PC-9 (cell line): ENCODE measurements at places on chromosomes 5 and 9. TPM values are rescaled to one million over a fixed set of nuclear protein-coding genes. Genes with fewer than 3 reads are reported as not detected.

The PIP5KL1 gene
- total RNA-seq: 21.9 and 22.5 TPM in 2 replicates

DNA sequence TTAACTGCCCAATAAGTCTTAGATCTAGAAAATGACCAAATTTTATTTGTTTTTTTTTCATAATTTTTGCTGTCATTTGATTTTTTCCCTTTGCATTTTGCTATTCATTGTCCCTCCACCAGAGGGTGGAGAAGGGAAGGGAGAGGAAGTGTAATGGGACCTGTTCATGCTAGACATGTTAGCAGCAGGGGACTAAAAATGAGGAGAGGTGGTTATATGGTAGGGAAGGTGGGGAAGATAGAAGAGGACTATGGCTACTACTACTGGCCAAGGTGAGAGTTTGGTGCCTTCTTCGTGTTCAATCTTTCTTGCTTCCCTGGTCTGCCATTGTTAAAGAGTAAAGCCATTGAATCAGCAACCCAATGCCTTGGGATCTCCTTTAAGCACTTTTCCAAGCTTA is 6.4 kb downstream of the GRIA1 start:
- DNase-seq: peak; percentile 8

- DNase-seq: no peak
Measured at GRCh38 chr5:33816791-33817190, 75.0 kb downstream of the ADAMTS12 start.

DNA sequence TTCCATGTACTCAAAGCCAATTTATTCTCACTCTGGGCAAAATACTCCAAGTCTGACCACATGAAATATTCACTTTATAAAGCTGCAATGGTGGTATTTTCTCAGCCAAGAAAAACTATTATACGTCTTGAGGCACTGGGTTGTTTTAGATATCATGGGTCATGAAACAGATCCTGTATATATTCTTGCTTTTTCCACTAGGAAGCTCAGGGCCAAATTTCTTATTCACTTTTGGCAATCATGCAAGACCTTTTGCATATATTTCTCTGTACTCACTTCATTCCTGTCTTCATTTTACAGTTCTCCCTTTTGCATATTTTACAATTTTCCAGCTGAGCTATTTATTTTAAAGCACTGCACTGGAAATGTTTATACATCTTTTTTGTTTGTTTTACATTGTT is 49.8 kb downstream of the GABBR2 start:
- DNase-seq: no peak

GRCh38 chr5:68214482-68215207 is 911 bp upstream of the PIK3R1 start:
- DNase-seq: no peak

The TXNDC8 gene
- total RNA-seq: not detected in 2 replicates

The CDH6 gene
- total RNA-seq: not detected in 2 replicates

The PLCXD3 gene
- total RNA-seq: 0.11 and 0.18 TPM in 2 replicates

DNA sequence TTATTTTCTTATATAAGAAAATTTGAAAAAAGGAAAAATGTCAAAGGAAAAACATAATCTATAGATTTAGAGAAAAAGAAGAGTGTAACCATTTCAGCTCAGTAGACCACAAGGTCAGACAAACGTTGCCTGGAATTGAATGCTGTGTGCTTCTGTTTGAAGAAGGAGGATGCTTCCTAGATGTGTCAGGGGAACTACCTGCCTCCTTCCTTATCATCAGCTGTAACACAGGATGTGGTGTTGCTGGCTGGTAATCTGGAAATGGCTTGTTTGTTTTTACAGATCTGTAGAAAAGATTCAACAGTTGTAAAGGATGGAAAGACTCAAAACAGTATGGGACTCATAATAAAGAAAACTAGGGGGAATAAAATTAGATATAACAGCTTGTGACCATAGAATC is 160.7 kb upstream of the MEF2C start:
- no peak for DNase-seq

- peak; percentile 70 for DNase-seq
Measured at GRCh38 chr5:176501333-176501732, 35.9 kb downstream of the RNF44 start.

The AJM1 gene
- 5.3 and 5.9 TPM in 2 replicates for total RNA-seq

DNA sequence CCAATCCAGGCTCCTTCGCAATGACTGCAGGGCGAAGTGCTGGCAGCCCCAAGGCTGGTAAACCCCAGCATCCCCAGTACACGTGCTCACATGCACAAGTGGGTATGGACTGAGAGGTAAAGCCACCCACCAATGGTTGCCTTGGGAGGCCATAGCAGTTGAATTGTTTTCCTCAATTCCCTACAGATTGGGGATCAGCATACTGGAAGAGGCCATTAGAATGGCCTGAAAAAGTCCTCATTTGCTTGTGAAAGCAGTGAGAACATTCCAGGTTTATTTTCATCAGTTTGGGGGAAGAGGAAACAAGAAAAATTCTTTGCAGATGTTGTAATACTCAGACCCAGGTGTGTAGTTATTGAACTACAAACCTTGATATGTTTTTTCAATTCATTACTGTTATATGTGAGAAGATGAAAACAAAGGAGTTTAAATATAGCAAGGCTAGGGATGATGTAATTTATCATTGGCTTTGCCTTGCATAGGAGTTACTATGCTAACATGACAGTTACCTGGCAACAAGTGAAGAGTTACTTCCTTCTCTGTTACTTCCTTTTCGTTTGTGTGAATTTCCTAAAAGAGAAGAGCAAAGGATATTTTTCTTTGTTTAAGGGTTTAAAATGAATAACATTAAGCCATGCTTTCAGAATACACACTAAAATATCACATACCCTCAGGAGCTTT is 36.4 kb downstream of the MTMR12 start:
- DNase-seq: no peak

The ELOVL7 gene
- total RNA-seq: 17.2 and 24.3 TPM in 2 replicates

The PLAC8L1 gene
- not detected in 2 replicates for total RNA-seq

The GEMIN5 gene
- 17.7 and 18.6 TPM in 2 replicates for total RNA-seq

- no peak for DNase-seq
Measured at GRCh38 chr5:150034662-150035061, 34.1 kb downstream of the HMGXB3 start.

DNA sequence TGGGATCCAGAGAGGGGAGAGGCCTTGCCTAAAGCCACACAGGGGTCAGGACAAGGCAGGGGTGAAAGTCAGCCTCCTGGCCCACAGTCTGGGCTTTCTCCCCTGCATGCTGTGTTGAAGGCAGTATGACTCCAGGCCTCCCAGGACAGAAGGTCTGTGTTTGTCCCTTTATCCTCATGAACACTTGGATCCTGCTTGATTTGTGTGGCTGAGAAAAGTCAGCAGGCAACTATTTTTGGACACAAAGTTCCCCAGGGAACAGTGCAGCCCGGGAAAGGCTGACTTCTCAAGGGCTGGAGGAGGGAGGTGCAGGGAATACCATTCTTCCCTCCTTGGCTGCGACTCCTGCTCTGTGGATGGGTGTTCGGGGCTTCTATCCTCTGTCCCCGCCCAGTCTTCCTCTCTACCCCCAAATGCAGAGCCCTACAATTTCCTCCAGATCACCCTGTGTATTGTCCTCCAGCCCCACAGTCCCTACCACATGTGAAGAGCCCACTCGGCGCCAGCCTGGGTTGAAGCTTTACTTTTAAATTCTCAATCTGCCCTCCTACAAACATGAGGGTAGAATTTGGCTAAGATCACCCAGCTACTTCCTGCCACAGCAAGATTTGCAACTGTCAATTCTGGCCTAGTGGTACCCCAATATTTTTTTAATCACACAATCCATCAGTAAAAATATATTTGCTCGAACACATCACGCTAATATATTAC is 4.1 kb downstream of the AKNA start:
- DNase-seq: no peak

DNA sequence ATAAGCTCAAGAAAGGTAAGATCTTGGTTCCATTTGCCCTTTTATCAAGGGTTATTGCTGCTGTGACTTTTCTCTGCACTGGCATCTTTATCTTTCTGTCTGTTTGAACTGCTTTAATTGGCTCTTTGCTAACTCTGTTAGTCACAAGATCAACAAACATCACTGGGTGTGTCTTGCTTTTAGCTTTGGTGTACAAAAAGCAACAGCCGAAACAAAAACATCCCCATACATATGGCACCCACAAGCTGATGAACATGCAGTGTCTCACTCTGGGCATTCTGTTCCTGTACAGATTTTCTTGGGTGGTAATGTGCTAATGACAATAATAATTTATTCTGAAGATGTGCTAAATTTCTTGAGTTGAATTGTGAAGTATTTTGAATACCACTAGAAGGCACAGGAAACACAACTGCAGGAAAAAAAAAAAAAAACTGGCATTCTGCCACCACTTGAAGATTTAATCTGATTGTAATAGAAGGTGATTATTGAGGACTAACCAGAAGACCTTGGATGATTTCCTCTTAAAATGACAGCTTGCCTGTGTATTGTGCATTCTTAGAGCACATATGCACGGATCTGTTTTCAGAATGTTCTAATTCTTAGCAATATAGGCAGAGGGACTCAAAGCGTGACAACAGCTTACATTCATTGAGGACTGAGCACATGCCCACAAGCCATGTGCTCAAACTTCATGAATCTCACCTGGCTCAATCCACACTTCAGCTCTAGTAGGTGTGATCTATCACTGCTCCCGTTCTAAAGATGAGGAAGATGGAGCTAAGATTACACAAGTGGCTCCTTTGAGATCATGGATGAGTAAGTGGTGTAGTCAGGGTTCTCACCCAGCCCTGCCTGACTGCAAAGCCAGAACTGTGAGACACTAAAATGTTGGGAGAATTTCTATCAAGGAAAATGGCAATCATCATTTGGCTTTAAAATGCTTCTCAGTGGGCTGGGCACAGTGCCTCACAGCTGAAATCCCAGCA is 96.4 kb downstream of the EBF1 start:
- DNase-seq: no peak

The ZDHHC12 gene
- 102 and 133 TPM in 2 replicates for total RNA-seq

The TMCO6 gene
- total RNA-seq: 12.1 and 25.2 TPM in 2 replicates

DNA sequence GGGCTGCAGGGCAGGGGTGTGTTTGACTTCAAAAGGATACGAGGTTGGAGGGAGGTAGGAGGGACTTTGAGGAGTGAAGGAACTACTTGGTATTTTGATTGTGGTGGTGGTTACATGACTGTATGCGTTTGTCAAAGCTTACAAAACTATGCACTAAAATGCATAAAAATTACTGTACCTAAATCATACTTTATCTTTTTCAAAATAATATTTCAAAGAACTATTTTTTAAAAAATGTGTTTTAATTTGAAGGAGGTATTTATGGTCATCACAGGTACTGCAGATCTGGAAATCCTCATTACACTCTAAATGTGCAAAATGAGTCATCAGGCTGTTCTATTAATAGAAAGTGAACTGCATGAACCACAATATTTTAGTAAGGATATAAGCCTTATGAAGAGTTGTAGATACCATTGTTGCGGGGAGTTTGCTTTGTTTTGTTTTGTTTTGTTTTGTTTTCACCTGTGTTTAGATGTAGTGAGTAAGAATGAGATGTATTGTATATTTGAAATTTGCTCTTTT is 116.9 kb downstream of the ARRDC3 start:
- no peak for DNase-seq

DNA sequence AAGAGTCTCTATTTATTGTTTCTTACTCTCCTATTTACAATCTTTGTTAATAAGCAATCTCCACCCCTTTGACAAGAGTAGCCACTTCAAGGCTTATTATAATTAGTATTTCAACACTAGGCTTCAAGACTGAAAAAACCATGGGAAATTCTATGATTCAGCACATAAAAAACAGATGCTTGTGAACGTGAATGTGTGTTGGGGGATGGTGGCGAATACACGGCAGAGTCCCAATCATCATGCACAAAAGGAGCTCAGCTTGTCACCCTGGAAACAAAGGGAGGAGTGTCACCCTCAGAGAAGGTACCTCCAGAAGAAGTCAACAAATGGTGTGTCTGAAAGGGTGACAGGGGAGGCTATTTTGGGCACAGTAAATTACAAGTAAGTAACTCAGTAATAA is 157.2 kb upstream of the RETREG1 start:
- no peak for DNase-seq

The SOHLH1 gene
- not detected in 2 replicates for total RNA-seq

The GPR150 gene
- 0.17 TPM in 1 of 2 replicates, not detected in the other for total RNA-seq

DNA sequence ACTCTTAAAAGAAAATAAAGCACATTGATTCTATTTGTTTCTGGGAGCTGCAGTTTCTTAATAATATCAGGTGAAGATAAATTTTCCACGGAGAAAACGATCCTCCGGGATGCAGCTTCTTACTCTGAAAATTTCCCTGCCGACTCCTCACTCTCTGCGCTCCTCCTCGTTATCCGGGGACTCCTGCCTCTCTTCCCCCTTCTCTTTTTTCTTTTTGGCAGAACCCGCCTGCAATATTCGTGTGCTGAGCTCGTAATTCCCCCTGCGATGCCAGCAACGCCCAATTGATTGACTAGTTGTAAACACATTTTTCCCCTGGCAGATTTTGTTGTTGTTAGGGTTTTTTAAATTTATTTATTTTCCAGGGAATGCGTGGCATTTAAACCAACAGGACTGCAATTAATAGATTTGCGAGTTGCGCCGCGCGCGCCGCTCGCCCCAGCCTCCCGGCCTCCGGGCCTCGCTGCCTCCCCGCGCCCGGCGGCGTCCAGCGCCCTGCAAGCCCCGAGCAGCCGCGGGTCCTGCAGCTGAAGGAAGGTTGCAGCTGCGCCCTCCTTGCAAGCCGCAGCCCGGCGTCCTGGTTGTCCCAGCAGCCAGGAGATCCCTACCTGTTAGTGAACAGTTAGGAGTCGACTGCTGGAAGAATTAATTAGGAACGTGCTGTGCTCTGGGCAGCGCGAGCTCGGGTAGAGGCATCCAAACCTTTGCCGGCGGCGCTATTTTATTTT is 2.2 kb downstream of the NTNG2 start:
- no peak for DNase-seq

- peak; percentile 76 for DNase-seq
Measured at GRCh38 chr9:130172161-130172857, at the start of gene NCS1. NCS1 (plus strand) TSS chr9:130172404; CDS start chr9:130172664, 260 bp downstream.

- DNase-seq: no peak
Measured at GRCh38 chr9:125106285-125106893, 36.9 kb downstream of the SCAI start.

The PLEKHG4B gene
- total RNA-seq: not detected in 2 replicates

The PALM2AKAP2 gene
- 2.1 and 3.1 TPM in 2 replicates for total RNA-seq

DNA sequence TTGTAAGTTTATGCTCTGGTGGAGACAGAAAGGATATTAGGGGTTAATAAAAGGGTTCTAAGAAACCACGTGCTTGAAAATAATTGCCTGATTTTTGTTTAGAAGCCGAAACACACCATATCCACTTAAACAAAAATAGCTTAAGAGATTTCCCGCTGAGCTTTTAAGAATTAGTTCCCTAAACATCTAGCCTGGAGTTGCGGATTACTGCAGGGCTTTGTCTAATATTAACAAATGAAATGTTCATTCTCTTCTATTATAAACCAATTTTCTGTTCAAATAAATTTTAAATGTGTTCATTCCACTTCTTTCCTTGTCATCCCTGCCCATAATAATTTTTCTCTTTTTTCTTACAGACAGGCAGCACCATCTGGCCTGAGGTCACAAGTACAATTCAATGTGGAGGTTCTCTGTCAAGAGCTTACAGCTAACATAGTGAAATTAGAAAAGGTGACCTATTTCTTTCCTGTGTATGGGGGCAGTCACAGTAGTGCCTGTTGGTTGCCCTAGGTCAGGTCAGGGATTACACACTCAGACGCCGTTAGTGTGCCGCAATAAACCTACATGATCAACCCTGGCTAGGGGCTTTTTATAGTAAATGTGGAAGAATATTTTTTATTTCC is 65.3 kb downstream of the GRAMD2B start:
- DNase-seq: no peak

The ASPN gene
- total RNA-seq: not detected in 2 replicates

GRCh38 chr9:113888336-113888735 is 12.2 kb downstream of the ZNF618 start:
- DNase-seq: no peak
